ENCODE measurements at places on chromosomes 3 and 15. TPM values are rescaled to one million over a fixed set of nuclear protein-coding genes. Genes with fewer than 3 reads are reported as not detected.

DUOXA2 gene
- not detected for total RNA-seq

DNA sequence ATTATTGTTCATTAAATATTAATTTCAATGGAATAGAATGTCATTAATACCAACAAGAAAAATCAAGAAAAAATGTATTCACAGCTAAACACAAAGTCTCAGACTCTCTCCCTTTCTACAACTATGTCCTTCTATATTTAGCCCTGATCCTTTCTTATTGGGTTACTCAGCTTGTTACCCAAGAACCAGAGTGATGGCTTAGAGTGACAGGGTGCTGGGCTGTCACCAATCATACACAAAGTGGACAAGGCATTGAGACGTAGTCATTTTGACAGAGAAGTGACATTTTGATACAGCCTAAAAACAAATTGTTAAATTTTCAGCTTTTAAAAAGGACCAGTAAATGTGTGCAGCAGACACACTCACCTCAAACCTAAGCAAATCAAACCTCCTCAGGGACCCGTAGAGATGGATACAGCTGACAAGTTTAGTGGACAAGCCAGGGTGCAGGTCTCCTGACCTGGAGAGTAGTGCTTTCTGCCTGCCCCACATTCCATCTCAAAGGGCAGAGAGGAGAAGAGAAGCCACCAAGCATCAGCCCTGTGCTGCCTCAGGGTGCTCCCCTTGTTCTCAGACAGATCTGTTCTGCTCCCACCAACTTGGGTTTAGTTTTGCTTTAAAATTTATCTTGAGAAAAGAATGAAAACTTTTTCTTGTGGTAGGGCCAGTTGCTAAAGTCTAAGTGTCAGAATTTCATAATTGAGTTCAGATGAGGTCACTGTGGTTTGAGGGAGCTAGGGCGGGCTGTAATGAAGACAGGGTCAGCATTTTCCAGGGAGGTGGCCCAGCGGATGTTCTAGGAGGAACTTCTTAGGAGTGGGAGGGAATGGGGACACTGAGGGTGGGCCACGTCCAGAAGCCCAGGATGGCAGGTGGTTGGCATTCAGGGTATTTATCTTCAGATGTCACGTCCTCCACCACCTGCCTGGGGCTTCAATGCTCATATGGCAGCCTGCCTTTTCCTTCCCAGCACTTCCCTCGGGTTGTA is 136.5 kb upstream of the TBL1XR1 start:
- no peak for DNase-seq

DNA sequence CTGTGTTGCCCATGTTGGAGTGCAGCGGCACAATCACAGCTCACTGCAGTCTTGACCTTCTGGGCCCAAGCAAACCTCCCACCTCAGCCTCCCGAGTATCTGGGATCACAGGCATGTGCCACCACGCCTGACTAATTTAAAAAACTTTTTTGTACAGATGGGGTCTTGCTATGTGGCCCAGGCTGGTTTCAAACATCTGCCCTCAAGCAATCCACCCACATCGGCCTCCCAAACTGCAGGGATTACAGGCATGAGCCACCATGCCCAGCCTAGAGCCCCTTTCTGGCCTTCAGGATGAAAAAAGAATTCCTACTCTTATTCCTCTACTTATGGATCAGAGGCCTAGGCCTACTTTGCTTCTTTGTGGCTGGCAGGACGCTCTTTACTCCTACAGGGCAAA is 39.6 kb downstream of the CHAC1 start:
- no peak for DNase-seq

DNA sequence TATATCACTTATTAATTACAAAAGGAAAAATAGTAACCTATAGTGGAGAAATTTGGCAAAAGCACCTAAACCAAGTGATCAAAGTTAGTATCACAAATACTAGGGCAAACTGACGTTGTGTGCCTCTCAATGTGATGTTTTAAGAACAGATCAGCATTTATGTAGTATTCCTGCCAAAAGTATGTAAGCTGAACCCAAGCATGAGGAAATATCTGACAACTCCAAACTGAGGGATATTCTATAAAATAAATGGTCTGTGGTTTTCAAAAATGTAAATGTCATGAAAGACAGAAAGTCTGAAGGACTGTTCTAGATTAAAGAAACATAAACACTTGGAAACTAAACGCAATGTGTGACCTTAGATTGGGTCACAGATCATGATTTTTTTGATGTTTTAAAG is 34.3 kb upstream of the PIK3CA start:
- no peak for DNase-seq

DNA sequence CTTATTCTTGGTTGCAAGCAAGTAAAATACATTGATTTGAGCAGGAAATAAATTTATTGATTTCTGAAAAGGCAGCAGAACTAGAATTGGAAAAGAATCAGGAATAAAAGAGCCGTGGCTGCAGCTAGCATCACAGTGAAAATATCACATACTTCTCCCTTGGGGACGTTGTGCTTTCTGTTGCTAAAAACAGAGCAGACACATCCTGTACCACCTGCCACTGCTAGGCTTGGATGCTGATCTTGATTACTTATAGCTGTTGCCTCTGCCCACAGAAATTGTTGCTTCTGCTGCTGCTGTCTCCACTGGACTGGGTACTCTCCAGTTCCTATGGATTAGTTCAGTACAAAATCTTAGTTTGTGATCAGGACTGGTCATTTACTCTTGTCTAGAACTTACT is 283.8 kb downstream of the C3orf38 start:
- DNase-seq = no peak

CYP1A2 gene
- total RNA-seq = not detected

DNA sequence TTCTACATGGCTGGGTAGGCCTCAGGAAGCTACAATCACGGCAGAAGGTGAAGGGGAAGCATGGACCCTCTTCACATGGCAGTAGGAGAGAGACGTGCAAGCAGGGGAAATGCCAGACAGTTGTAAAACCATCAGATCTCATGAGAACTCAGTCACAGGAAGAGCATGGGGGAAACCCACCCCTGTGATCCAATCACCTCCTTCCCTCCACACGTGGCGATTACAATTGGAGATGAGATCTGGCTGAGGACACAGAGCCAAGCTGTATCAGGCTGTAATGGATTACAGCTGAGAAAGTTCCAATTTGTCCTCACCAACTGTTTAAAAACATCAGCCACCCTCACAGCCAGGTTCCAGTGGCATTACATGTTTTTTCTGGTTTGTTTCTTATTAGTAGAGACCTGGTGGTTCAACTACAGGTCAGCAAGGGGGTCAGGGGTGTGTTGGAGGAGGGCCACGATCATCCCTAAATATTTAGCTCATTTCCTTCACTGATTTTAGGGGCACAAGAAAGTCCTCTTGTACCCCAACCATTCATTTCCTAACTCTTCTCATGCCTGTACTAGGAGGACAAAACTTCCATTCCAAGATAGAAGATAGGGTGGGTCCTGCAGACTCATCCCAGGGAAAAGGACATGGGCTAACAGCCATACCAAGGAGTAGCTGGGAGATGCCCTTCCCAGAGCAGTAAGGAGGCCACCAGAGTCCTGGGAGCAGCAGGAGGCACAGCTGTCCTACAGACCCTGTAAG is 54.4 kb downstream of the ANXA2 start:
- DNase-seq = no peak

MYLK gene
- total RNA-seq = 483 TPM

- DNase-seq = no peak
These were observed 70.1 kb downstream of the UQCC5 start for GRCh38 chr3:52606373-52607085.

DNA sequence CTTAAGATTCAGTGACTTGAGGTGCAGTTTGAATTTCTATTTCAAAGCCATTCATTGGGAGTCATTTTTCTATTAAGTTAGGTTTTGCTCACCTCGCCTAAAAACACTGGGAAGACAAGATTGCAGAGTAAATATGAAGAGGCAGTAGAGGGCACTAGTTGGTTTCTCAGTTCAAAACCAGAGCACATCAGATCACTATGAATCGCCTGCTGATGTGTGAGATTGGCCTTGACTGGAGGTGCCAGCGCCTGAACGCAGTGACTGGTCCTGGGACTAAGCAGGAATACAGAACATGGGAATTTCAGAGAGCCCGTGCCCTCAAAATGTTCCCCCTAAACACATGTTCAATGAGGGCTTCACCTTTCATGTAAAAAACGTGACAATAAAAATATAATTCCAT is 229.0 kb downstream of the ITPR1 start:
- DNase-seq = no peak
